ENCODE measurements at places on chromosomes 6 and 20. TPM values are rescaled to one million over a fixed set of nuclear protein-coding genes. Genes with fewer than 3 reads are reported as not detected.

Gene TGIF2
- total RNA-seq = 20.4 TPM

Gene GRM4
- total RNA-seq = 1.6 TPM

Gene NUS1
- 8.9 TPM for total RNA-seq

Gene RAET1L
- total RNA-seq = not detected

Gene ADGRB3
- 3.1 TPM for total RNA-seq

Gene SAMD5
- 2.1 TPM for total RNA-seq

Gene REPS1
- total RNA-seq = 61.1 TPM

Gene SPDEF
- total RNA-seq = not detected

Gene POU5F1
- not detected for total RNA-seq

Gene CCM2L
- 4.7 TPM for total RNA-seq

Gene CLVS2
- under 0.01 TPM for total RNA-seq

Gene HLA-DPB1
- total RNA-seq = 9.9 TPM

Gene BEND3
- total RNA-seq = 2.1 TPM

Gene UNC5CL
- total RNA-seq = 2.1 TPM

Gene AIF1
- 19.8 TPM for total RNA-seq

Gene C6orf15
- not detected for total RNA-seq

Gene MYMX
- 7.3 TPM for total RNA-seq

Gene TPBG
- 6.3 TPM for total RNA-seq

Gene TCF15
- total RNA-seq = 2.1 TPM

Gene CSTF1
- 20.9 TPM for total RNA-seq

Gene TCF21
- not detected for total RNA-seq

Gene WFDC12
- not detected for total RNA-seq

Gene ANKRD66
- not detected for total RNA-seq

Gene ENPP5
- total RNA-seq = 3.7 TPM

Gene R3HDML
- total RNA-seq = not detected

Gene HELZ2
- 12.5 TPM for total RNA-seq

Gene SRSF12
- 2.6 TPM for total RNA-seq

Gene HTR1E
- not detected for total RNA-seq

Gene DNAAF9
- total RNA-seq = 13.6 TPM

Gene PCK1
- total RNA-seq = 8.4 TPM

Gene LY6G6F
- total RNA-seq = not detected

Gene FHL5
- total RNA-seq = 2.1 TPM

Gene HIVEP1
- total RNA-seq = 19.8 TPM

Gene DNMT3B
- 2.1 TPM for total RNA-seq

Gene NAPB
- total RNA-seq = 8.9 TPM

Gene IL17F
- total RNA-seq = not detected

Gene HLA-DOA
- total RNA-seq = 1.0 TPM

Gene RAET1G
- total RNA-seq = not detected

Gene SHLD1
- 12.5 TPM for total RNA-seq

Gene KIAA0408
- 15.7 TPM for total RNA-seq

Gene SIRPD
- not detected for total RNA-seq

Gene SEMG1
- not detected for total RNA-seq

Gene SEC23B
- total RNA-seq = 26.6 TPM

Gene ARHGAP40
- not detected for total RNA-seq

Gene MYLK2
- total RNA-seq = 21.9 TPM

Gene PRDM1
- total RNA-seq = 1.6 TPM

Gene PREX1
- 20.4 TPM for total RNA-seq

Gene ADAM33
- total RNA-seq = 30.8 TPM

Gene ZNF76
- 16.7 TPM for total RNA-seq

Gene ZNF341
- total RNA-seq = 1.0 TPM

Gene NR2E1
- total RNA-seq = not detected

Measured in skeletal muscle tissue (tissue), 5 donors.